ENCODE measurements at places on chromosomes 11 and 22.
A peak's percentile ranks its signal among the peaks of the same experiment; 100 is the strongest.

DNA sequence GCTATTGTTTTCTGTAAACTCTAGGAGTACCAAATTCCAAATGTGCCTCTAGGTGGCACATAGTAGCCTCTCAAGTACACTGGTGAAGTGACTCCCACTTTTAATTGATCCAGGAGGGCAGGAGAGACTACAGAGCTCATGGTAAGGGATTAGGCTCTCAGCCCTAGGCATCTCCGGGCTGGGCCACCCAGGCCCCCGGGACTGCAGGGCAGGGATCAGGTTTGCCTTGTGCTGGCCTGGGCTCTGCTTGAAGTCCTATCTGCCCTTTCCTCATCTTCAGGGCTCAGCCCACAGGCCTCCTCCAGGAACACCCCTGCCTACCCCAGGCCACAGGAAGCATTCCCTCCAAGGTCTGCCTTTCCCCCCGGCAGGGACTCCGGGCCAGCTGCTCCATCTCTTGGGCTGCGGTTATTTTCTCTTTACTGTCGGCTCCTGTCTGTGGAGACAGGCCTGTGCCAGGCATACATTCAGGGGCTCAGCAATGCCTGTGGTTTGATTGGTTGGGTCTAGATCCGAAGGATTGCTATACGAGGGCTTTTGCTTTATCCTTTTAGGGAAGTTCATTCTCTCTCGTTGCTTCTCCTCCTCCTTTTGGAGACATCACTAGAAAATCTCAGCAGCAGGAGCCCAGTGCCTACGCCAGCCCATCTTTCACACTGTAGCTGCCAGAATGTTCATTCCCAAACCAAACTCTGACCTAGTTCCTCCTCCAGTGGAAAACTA lies 32.8 kb downstream of the PARVA start:
- no peak for DNase-seq

DNA sequence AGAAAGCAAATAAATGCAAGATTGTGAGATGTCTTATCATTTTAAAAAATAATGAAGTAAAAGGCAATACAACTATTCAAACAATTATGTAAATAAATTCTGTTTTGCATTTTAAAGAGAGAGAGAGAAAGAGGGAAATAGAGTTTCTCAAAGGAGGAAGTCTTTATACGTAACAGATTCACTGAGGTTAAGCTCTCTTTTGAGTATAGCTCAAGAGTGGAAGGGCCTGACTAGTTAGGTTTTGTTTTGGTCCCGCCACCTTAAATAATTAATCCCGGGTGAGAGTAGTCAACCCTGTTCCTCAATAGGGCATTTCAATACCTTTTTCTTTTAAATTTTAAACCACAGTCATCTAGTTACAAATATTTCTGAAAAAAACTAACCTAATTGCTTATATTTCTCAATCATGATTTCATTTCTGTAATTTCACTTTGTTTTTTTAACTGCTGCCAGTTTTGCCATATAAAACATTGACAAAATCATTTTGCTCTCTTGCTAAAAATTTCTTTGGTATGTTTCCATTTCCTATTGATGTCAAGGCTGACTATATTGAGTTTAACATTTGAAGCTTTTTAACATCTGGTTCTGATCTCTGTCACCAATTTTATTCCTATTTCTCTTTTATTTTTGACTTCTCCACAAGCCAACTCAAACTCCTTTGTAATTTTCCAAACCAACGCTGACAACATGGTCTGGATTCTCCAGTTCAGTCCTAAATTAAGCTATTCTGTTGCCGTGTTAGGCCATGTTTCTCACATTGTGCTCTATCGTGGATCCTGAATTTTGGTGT lies 10.3 kb downstream of the OR10D3 start:
- DNase-seq: no peak

DNA sequence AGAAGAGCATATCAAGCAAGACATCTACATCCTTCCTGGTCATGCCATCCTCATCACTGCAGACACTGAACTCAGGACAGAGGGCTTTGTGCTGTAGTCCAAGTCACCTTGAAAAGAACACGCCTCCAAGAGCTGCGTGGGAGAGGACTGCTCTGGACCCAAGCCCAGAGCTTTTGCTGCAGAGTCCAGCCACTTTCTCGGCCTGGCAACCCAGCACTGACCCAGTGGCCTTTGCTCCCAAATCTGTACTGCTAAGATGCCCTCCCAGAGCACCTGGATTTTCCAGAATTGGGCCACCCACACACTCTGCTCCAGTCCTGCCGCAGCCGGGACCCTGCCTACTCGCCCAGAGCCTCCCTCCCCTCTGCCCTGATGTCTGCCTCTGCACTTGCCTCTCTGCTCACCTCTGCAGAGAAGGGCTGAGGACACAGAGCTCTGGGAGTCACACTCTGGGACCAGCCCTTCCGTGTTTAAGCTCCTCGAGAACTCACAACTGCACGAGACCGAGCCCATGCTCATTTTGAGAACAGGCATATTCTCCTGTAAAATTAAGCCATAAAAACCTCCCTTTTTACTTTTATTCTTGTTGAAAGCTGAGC lies 83.8 kb upstream of the CSNK2A3 start:
- no peak for DNase-seq

GRCh38 chr11:27532652-27533325 lies 26.2 kb upstream of the LIN7C start:
- no peak for DNase-seq

DNA sequence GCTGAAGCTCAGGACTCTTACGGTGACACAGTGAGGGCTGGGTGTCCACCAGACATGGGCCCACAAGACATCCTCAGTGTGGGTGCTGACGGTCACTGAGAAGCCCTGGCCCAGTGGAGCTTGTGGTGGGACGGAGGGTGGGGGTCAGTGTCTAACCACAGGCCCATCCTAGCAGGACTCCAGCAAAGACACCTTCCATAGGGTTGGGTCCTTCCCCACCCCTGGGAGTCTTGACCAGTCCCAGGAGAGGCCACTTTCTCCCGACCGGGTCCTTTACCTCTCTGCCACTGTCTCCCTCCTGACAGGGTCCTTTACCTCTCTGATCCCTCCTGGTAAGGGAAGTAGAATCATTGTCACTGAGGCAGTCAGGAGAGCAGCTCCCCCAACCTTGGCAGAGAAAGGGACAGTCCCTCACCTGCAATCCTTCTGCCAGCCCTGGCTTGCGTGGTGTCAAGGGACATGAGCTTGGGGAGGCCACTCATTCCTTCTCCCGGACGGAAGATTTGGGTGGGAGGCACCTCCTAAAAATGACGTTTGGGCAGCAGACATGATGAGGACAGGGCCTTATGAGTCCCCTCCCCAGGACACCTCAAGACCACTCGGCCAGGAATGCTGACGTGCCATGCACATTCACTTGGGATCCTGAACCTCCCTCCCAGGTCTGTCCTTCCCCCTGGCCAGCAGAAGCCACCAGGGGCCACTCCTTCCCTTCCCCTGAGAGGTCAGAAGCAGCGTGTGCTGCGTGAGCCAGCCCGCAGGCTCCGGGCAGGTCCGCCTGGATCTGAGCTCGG lies 91.5 kb upstream of the FGF3 start:
- no peak for DNase-seq

DNA sequence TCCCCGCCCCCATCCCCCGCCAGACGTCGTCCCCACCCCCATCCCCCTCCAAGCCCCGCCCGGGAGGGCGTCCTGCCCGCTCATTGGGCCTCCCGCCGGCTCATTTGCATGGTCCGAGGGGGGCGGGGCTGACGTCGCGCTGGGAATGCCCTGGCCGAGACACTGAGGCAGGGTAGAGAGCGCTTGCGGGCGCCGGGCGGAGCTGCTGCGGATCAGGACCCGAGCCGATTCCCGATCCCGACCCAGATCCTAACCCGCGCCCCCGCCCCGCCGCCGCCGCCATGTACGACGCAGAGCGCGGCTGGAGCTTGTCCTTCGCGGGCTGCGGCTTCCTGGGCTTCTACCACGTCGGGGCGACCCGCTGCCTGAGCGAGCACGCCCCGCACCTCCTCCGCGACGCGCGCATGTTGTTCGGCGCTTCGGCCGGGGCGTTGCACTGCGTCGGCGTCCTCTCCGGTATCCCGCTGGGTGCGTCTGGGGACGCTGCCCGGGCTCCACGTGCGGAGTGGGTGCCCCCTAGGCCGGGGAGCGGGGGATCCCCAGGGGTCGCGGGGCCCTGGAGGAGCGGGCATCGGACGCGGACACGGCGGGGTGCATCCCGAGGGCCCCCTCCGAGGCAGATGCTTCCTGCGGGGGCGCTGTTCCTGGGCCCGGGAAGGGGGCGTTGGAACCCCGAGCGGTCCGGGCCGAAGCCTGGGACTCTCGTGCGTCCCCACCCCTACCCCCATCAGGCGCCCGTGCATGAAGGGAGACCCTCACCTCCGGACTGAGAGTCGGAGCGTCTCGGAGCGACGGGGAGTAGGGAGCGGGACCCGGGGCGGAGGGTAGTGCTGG lies at the start of gene PNPLA3:
Gene PNPLA3, plus strand, starts transcription at position 175 of the 834 bp plus-strand sequence. Its CDS starts 107 bp downstream, at position 282.
- peak; percentile 58 for DNase-seq

GRCh38 chr11:28209906-28210305 lies 101.7 kb downstream of the METTL15 start:
- no peak for DNase-seq

- no peak for DNase-seq
Observed at GRCh38 chr11:122850076-122850631, 11.9 kb downstream of the CRTAM start.

GRCh38 chr11:106087815-106088435 lies 10.5 kb downstream of the AASDHPPT start:
- no peak for DNase-seq

- no peak for DNase-seq
Observed at GRCh38 chr11:85827748-85828639, 17.1 kb upstream of the SYTL2 start.

GRCh38 chr11:99812516-99812915 lies 791.8 kb downstream of the CNTN5 start:
- DNase-seq: no peak

- no peak for DNase-seq
Observed at GRCh38 chr11:86627776-86628455, 44.5 kb downstream of the ME3 start.

DNA sequence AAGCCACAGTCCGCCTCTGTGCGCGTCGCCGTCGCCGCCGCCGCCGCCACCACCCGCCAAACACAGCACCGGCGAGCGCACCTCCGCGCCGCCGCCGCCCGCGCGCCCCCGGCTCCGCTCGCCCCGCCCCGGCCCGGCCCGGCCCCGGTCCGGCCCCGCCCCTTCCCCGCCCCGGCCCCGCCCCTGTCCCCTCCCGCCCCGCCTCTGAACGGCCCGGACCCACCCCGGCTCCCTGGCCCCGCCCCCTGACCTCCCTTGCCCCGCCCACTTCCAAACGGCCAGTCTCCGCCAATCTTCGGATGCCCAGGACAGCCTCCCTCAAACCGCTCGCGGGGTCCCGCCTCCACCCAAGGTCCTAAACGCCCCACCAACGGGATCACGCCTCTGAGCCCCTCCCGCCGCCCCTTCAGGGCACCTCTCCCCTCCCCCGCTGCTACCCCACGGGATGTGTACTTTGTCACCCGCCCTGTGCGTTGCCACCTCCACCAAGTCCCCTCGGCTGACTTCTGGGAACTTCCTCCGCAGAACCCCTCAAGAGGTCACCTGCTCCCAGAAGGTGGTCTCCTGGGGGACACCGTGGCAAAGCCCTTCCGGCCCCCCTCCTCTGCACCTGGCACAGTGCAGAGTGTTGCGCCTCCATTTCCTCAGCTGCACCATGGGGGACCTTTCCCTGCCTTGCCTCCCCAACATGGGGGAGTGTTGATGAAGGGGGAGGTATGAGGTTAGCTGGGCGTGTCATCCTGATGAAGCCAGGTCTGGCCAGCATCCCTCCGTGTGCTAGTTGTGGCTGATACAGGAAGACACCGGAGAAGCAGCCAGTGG lies at the start of gene KIAA0930:
Gene KIAA0930, minus strand, starts transcription at position 85 of the 822 bp plus-strand sequence. CDS start 191 bp downstream, outside the sequence.
- DNase-seq: peak; percentile 67

- DNase-seq: no peak
Observed at GRCh38 chr11:73468590-73469161, 92.5 kb downstream of the RELT start.

- no peak for DNase-seq
Observed at GRCh38 chr11:12128301-12128751, 17.9 kb downstream of the MICAL2 start.

DNA sequence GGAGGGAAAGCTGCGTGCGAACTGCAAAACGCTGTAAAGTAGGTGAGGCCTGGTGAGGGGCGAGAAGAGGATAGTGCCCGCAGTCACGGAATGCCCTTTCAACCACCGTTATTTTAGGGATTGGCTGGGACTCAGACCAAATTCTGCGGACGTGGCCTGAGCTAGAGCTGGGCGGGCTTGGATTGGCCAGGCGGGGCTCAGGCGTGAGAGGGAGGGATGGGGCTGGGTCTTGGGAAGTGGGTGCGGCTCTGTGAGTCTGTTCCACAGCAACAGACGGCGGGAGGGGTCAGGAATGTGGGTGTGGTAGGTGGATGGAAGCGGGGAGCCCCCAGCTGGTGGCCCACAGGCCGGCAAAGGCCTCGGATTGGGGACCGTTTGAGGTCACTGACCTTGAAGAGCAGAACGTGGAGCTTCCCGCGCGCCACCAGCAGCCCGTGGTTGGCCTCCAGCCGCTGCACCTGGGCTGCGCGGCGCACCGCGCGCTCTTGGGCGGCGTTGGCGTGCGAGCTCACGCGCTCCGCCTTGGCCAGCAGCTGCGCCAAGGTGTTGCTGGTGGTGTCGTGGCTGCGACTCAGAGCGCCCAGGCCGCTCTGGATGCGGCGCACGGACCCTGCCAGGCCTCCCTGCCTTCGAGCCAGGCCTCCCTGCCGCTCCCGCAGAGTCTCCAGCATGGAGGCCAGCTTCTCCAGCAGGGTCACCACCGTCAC lies 444 bp downstream of the CAVIN3 start:
- no peak for DNase-seq

GRCh38 chr11:115792903-115793302 lies 288.7 kb upstream of the CADM1 start:
- DNase-seq: no peak

DNA sequence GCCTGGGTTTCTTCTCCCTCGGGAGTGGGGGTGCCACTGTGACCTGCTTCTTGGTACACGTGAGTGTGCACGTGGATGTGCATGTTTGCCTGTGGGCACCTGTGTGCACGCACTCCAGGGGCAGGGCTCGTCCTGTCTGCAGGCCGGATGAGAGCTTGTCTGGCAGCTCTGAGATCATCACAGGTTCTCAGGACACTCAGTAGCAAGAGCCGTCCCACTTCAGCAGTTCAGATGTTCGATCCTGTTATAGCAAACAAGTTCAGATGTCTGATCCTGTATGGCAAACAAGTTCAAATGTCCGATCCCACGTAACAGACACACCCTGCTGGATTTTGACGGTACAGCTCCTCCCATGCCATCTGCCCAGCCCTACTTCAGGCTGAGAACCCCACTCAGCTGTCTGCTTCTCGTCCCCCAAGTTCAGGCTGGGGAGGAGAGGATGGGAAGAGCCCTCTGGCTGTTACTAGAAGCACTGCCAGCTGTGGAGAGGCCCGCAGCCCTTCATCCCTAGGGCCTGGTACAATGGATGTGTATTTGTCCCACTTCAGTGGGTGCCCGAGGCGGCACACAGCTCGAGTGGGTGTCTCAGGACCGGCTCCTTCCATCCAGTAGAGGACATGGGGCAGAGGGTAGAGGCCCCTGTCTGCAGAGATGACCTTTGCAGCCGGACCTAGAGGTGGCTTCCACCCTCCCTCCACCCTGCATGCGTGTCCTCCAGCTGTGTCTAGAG lies 1126.9 kb downstream of the BRD1 start:
- DNase-seq: no peak

DNA sequence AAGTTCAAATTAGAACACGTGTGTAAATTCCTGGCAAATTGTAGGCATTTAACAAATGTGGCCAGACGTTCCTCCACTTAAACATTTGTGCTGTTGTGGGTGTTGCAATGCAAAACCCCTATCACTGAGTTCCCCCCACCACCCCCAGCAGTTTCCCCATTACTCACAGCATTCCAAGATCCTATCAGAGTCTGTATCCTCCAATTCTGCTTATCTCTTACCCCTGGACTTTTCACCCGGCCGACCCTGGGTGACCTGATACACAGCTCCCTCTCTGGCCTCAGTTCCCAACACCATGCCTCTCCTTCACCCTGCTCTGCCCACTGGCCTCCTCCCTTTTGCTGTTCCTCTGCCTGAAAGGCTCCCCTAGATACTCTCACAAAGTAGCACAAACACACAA lies 31.4 kb upstream of the AQP11 start:
- DNase-seq: no peak

Measured in stimulated activated CD8-positive, alpha-beta memory T cell treated with anti-CD3 and anti-CD28 coated beads, Interleukin-15, amount 100 ng/mL, for 1 hour (primary cell).